Kidney capillary endothelial cell (primary cell): ENCODE measurements at places on chromosomes 3 and 15.

DNA sequence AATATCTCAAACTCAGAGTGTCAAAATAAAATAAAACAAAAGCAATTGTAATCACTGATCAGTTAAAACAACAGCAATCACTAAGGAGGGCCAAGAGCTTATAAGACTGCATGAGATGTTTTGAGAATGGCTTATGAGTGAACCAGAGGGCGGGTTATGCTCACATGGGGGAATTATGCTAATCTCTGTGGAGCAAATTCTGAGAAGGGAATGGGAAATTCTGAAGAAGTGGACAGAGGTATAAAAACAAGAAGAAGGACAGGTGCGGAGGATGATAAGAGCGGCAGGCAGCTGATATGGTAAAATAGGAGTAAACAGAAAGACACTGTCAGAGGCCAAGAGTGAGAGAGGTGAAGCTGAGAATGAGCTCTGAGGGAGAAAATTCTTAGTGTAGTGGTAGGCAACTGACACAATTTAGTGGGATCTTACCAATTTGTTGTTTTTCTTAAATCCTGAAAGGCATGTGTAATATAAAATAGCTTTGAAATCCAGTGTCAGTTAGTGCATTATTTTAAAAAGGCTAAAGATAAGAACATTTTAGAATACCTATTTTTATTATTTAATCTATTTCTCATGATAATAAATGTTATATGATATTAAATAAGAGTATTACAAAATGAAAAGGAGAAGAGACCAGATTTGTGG is 133.8 kb downstream of the SPATA16 start:
- no peak for DNase-seq

DNA sequence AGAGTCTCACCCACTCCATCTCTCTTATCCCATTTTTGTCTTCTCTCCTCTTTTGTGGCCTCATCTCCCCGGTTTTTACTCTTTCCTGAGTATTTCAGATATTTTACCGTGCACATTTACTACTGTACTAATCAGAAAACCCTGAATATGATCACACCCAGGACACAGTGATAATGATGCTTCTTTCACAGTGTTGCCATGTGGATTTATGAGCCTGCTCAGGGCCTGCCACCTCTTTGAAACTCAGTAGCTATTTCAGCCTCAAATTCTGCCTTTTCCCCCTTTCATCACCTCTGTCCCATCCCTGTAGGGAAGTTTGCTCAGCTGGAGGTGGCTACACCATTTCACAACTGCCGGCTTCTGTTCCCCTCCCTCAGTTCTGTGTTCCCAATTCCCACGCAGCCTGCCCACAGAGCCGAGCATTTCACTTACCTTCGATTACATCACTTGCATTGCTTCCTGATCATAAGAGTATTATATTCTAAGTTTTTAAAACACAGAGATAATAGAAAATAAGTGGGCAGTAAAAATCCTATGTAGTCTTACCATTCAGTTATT is 33.2 kb downstream of the ARNT2 start:
- no peak for DNase-seq

- no peak for DNase-seq
Measured at GRCh38 chr3:124373524-124373923, 356.7 kb upstream of the UMPS start.

- no peak for DNase-seq
Measured at GRCh38 chr3:11564577-11565001, 79.1 kb downstream of the VGLL4 start.

DNA sequence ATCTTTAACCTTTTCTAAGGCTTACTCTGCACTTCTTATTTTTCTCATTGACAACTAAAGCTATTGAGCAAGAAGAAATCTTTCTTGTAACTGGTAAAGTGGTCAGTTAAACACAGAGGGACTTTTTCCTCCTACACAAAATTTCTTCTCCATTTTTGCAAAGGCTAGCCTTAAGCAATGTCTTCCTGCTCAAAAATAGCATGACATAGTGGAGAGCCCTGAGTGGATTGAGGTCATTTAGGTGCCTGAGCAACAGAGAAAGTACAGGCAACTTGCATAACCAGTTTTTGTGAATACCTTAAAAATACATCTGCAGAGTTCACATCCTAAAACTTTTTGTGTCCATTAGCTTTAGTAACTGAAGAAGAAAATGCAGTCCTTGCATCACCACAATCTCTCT is 144.7 kb upstream of the TTC14 start:
- no peak for DNase-seq

DNA sequence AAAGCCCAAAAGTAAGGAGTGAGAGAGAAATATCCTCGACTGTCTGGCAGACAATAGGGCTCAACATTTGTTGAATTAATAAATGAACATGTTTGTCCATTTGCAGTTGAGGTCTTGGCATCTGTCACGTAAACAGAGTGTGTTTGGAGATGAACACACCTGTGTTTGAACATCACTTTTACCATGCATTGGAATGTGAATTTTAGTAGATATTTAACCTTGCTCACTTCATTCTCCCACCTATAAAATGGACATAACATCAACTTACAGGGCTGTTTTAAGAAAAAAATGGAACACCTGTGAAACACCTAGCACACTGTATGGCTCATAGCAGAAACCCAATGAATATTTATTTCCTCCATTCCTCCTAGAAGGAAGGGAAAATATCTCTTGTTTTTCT is 204.8 kb downstream of the KCNMB2 start:
- no peak for DNase-seq

DNA sequence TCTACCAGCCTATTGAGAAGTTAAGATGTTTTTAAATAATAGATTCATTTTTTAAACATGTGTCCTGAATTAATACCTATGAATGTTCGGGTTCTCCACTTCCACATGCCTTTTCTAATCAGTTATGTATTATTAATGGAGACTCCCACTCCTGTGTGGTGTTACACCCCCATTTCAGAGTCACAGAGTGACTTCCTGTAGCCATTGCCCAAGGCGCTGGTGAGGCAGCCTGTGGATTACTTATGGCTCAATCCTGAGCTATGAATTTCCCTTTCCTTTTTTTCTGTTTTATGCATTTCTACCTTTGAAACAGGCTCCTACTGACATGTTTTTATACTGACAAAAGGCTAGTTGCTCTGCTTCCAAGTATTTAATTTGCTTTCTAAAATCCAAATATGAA is 162.3 kb downstream of the GABRG3 start:
- no peak for DNase-seq

GRCh38 chr3:147812186-147812911 is 403.2 kb downstream of the ZIC1 start:
- peak; percentile 87 for DNase-seq

DNA sequence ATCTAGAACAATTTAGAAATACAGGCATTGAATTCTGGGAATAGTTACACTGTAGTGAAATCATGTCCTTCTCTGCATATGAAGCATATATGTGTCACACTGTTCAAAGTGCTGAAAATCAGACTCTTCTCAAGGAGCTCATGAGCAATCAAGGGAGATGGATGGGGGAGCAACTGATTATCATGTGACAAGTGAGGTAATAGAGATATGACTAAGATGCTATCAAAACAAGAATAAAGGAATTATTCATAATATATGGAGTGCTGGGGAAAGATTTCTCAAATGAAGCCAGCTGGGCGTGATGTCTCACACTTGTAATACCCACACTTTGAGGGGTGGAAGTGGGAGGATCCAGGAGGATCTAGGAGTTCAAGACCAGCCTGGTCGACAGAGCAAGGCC is 74.9 kb upstream of the CHRNB4 start:
- peak; percentile 69 for DNase-seq

GRCh38 chr3:150248116-150248887 is 159.8 kb upstream of the TSC22D2 start:
- no peak for DNase-seq

- no peak for DNase-seq
Measured at GRCh38 chr3:72269475-72269874, 484.5 kb upstream of the PROK2 start.

GRCh38 chr3:170228093-170228766 is 6.0 kb downstream of the PRKCI start:
- DNase-seq: no peak

GRCh38 chr3:22966349-22966748 is 236.8 kb upstream of the UBE2E2 start:
- no peak for DNase-seq

DNA sequence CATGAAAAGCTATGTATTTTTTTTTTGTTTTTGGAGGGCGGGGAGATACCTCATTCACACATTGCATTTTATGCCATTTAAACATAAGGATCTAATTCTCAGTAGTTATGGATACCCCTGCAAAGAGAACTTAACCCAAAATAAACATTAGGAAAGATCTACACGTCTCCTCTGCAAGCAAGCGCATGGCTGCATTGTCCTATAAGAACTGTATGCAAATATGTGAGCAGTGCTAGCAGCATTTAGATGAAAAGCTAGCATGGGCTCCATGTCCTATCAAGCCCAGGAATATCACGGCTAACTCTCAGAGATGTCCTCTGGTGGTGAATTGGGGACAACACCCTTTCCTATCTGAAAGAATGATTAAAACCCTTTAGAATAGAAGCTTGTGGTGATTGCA is 292.8 kb downstream of the MEX3B start:
- DNase-seq: no peak

DNA sequence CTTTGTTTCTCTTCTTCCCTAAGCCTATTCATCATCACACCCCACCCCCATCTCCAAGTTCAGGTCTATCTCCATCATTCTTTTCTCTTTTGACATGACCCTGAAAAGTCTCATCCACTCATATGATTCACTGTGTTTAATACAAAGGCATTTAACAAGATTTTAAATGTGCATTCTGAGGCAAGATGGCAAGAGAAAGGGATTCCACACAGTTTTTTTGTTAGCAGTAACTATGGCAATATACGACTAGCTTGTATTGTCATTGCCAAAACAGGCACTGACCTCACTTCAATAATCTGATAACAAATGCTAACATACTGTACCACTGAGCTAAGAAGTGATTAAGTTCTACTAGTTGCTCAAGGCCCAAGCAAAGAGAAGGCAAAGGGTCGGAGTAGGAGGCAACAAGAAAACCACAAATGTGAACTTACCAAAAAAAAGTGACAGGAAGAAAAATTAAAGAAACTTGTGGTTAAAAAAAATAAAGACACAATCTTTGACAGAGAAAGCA is 53.2 kb downstream of the FBN1 start:
- no peak for DNase-seq

DNA sequence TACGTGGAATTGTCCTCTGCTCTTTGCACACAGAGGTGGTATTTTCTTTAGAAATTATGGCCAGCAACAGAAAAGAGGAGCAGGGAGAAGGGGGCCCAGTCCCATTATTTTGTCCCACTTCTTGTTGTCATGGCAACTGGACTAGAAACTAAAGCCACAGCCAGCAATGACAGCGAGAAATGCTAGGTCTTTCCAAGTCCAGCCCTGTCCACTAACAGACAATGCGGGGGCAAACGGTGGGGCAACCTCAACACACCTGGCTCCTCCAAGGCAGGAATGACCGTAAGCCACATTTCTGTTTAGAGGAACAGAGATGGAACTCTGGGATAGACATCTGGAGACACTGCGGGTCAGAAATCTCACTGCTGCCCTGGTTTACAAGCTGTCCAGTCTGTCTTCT is 107.3 kb downstream of the RFTN1 start:
- DNase-seq: no peak

GRCh38 chr3:170437176-170437575 is 18.5 kb downstream of the CLDN11 start:
- DNase-seq: no peak
